Esophagus squamous epithelium (tissue), 5 donors: ENCODE measurements at places on chromosomes 2 and 18.

- no peak for DNase-seq
Measured at GRCh38 chr2:216216951-216217903, 108.1 kb downstream of the XRCC5 start.

DNA sequence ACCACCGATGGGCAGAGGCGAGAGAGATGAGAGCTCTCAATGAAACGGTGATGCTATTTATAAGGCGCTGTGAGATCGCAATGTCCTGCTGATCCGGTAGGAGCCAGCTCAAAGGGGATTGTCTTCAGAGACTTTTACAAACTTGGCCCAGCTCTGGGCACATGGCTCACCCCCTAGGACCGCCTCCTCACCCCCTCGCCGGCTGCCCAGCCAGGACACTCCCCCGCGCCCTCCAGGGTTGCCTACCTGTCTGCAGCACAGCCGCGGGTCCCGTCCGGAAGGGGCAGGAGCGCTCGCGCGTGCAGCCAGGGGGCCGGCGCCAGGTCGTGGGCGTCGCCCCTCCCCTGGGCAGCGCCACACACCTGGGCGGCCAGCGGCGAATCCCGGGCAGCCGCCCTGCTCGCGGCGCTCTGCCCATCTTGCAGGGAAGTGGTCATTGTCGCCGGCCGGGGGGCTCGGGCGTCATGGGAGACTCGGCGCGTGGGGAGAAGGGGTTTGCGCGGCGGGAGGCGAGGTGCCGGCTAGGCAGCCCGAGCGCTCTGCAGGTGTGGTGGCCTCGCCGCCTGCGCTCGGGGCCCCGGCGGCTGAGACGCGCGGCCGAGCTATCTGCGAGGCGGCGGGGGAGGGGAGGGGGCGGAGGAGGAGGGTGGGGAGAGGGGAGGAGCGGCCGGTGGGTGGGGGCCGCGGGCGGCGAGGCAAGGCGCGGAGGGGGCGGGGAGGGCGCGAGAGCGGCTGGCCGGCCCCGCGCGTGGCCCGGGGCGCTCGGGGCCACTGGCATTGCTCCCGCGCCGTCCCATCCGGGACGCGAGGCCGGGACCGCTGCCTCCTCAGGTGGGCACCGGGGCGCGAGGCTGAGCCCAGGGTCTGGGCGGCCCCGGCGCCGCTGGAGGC, at the start of gene GRB14:
Gene GRB14, minus strand, starts transcription at position 610 of the 891 bp plus-strand sequence. Its CDS starts 173 bp downstream, at position 437.
- DNase-seq: no peak

- DNase-seq: no peak
Measured at GRCh38 chr18:59054496-59055287, 85.0 kb upstream of the SEC11C start.

DNA sequence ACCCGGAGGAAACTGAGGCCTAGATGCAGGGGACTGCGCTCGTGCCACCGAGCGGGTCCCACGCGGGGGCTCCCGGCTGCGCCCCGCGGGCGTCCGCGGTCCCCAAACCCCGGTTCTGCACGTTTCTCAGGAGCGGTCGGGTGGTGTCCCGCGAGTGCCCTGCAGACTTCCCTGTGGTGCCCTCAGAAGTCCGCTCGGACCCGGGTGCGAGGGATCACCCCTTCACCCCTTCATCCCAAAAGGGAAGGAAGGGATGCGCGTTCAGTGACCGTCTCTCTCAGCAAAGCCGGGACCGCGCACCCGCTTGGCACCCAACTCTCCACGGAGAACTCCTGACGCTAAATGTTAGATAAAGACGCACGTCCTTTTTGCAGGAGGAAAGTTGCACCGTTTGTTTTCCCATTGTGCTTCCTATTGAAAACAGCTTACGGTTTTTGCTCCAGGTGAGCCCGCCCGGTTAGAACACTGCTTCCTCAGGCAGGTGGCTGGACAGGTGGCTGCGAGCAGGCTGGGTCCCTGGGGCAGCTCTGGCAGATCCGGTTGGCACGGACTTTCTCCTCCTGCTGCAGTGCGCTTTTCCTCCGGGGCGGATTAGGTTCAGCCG, 779 bp downstream of the DGKD start:
- no peak for DNase-seq

GRCh38 chr2:46073540-46074046, 223.6 kb upstream of the EPAS1 start:
- no peak for DNase-seq

GRCh38 chr2:166572937-166573336, 78.9 kb upstream of the SCN7A start:
- no peak for DNase-seq

DNA sequence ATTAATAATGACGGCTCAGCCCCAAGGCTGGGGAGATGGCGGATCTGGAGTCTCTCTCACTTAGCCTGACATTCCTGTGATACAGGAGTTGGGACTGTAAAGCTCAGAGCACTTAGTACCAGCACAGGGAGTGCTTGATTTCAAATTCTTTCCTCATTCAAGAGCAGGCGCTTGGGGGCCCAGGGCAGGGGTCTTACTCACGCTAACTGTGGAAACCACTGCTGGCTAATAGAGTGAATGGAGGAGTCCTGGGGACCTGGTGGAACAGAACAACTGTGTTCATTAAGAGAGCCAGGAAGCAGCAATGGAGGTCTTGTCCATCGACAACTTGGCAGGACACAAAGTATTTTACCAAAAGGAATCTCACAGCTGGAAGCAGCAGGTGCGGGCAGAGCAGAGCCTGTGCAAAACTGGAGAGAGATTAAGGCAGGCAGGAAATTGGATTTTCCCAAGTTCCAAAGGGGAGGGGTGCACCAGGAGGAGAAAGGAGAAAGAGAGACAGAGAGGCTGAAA, 358.9 kb downstream of the TNS1 start:
- DNase-seq: no peak

DNA sequence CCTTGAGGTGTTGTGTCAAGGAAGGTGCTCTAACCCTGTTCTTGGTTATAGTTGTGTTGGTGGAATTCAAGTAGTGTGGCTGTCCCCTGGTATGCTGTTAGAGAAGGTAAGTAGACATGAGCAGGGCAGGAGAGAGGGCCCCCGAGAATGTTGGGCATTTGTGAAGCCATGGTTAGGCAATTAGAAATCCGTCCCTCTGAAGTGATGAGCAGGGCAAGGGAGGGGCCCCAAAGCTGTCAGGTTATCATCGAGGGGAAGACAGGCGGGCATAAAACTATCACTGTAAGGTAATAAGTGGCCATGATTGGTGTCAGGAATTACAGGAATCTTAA, 5.2 kb downstream of the XRCC5 start:
- DNase-seq: no peak

DNA sequence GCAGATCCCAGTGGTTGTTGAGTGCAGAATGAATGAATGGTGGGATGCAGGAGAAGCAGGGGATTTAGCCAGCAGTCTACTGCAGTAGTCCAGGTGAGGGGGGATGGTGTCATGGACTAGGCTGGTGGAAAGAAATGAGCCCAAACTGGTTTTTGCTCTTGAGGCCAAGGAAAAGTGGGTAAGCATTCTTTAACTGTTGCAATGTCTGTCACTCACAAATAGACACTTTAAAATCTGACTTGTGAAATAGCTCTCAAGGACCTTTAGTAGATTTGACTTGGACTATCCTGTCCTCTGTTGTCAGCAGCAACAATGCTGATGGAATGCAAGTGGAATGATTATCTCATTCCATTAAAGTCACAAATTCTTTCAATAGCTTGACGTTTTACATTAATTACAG, 37.5 kb upstream of the STK17B start:
- no peak for DNase-seq

DNA sequence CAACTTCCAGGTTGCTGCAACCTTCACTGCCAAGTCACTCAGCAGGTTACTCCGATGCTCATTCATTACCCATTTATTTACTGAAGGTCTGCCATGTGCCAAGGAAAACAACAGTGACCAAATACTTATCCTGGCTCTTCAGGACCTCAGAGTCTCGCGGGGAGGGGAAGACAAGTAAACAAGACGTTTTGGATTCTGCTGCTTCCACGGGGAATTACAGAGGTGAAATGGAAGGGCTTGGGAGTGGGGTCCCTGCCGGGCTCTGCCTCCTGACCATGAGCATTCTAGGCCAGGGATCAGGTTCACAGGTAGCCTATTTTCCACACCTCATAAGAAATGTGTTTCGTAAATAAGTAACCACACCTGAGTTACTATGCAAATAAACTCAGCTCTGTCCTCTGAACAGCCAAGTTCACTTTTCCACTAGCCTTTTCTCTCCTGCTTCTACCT, 68.1 kb downstream of the CLHC1 start:
- DNase-seq: no peak

GRCh38 chr2:219309278-219309677, at the start of gene PTPRN:
TSS of gene PTPRN (minus strand) at chr2:219309401. CDS start at chr2:219309332, 69 bp downstream.
- no peak for DNase-seq

GRCh38 chr2:217335341-217335966, 475.6 kb upstream of the TNP1 start:
- DNase-seq: no peak

- DNase-seq: no peak
Measured at GRCh38 chr2:110716959-110717645, 15.3 kb upstream of the ACOXL start.

DNA sequence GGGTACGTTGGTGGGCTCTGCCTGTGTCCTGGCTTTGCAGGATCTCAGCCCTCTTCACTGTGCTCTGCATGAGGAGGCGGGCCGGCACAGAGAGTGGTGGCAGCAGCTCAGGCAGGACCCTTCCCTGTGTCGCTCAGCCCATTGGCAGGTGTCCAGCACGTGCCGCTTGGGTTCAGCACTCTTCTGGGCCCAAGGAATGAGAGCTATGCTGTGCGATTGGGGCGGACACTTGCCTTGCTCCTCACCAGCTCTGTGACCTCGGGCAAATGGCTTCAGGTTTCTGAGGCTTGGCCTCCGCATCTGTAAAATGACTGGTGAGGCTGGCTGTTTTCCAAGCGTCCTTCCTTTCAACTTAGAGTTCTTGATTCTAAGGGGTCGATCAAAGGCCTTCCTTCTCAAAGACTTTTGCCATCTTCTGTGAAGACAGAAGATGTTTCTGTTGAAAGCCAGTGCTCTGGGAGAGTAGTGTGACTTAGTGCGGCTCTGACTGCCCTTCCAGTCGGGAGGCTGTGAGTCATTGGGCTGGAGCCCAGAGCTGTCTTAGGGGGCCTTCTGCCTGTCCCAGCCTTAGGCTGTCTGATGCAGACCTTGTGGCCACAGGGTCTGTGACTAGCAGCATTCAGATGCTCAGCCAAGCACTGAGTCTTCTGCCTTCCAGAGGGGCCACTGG, 35.6 kb downstream of the GLI2 start:
- no peak for DNase-seq

DNA sequence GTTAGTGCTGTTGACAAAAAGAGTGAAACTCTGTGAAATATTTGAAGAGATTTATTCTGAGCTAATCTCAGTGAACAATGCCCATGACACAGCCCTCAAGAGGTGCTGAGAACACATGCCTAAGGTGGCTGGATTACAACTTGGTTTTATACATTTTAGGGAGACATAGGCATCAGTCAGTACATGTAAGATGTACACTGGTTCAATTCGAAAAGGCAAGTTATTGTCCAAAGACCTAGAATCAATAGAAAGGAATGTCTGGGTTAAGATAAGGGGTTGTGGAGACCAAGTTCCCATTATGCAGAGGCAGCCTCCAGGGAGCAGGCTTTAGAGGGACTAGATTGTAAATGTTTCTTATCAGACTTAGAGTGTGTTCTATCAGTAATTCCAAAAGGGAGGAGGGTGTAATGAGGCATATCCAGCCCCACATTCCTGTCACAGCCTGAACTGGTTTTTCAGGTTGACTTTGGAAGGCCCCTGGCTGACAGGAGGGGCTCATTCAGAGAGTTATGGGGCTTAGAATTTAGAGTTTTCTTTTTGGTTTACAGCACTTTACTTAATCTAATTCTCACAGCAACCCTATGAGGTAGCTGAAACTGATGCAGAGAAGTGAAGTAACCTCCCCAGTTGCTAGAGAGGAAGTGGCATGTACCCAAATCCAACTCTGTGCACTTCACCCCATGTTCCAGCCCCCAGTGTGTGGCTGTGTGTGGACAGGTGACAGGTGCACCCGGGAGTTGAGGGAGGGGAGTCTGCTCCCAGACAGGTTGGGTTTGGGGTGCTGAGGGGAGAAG, 28.3 kb upstream of the ASAP2 start:
- no peak for DNase-seq

GRCh38 chr2:223034221-223034975, 17.6 kb upstream of the KCNE4 start:
- DNase-seq: no peak

- DNase-seq: no peak
Measured at GRCh38 chr18:64134044-64134747, 14.7 kb downstream of the LINC00305 start.

- DNase-seq: no peak
Measured at GRCh38 chr2:179764710-179765109, 96.7 kb downstream of the ZNF385B start.

GRCh38 chr2:110819711-110820110, 87.3 kb downstream of the ACOXL start:
- no peak for DNase-seq

DNA sequence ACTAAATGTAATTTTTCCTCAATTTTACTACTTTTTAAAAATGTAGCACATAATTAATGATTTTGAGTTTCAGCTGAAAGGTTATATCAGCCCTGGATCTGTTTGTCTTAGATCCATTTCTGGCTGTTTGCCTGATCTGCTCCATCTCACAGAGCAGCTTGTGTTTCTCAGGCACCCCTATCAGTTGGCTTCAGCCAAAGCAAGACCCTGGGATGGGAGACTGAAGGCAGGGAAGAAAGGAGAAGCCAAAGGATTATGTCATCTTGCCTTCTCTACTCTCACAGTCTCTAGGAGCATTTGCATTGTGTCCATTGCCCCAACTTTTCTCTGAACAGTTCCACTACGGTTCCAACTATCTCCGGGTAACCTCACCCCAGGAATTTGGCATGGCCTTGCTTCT, 110.5 kb downstream of the CCDC148 start:
- DNase-seq: no peak

DNA sequence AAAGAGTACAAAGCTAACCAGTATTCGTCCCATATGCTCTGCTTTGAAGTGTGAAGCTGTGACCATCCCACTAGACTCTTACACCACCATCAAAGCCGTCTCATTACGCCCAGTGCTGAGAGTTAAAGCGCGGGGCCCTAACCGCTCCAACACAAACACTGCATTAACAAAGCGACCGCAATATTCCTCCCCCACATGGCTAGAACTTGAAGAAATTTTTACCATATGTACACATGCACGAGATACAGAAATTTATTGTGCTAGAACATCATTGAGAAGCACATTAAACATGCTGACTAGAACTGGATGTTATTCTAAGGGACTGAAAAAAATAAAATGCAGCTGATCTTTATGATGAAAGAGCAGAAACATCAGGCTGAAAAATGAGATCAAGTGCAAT, 20.5 kb downstream of the FTCDNL1 start:
- no peak for DNase-seq

- DNase-seq: no peak
Measured at GRCh38 chr2:10960606-10961489, 49.1 kb downstream of the KCNF1 start.

DNA sequence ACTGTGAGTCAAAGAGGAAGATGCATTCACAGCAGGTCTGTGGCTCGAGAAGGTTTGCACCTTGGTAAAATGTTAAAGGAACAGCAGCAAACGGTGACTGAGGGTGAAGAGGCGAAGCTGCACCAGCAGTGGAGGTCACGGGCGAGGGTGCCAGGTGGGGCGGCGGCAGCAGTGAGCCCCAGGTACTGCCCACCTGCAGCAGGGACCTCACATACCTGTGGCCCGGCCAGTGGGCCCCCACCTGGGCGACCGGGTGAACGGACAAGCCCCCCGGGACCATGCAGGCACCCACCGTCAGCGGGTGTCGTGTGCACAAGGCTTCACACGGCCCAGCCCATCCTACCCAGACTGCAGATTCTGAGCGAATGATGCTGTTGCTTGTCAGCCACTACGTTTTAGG, 23.6 kb upstream of the KCNG2 start:
- DNase-seq: no peak

- DNase-seq: no peak
Measured at GRCh38 chr2:170162271-170162632, 15.7 kb upstream of the MYO3B start.

- DNase-seq: no peak
Measured at GRCh38 chr2:128611421-128612320, 293.0 kb upstream of the HS6ST1 start.
